ENCODE measurements at places on chromosomes 13 and 19. TPM values are rescaled to one million over a fixed set of nuclear protein-coding genes. Genes with fewer than 3 reads are reported as not detected.

The C19orf73 gene
- 5.1 TPM for polyA plus RNA-seq

The TMPRSS9 gene
- 0.75 TPM for polyA plus RNA-seq

The CACNG6 gene
- polyA plus RNA-seq = not detected

The CD70 gene
- 0.22 TPM for polyA plus RNA-seq

The HIF3A gene
- 9.5 TPM for polyA plus RNA-seq

The TBXA2R gene
- 3.7 TPM for polyA plus RNA-seq

The FCER2 gene
- 0.38 TPM for polyA plus RNA-seq

The ERICH4 gene
- not detected for polyA plus RNA-seq
